ENCODE measurements at places on chromosomes 5 and 9.
A peak's percentile ranks its signal among the peaks of the same experiment; 100 is the strongest.

DNA sequence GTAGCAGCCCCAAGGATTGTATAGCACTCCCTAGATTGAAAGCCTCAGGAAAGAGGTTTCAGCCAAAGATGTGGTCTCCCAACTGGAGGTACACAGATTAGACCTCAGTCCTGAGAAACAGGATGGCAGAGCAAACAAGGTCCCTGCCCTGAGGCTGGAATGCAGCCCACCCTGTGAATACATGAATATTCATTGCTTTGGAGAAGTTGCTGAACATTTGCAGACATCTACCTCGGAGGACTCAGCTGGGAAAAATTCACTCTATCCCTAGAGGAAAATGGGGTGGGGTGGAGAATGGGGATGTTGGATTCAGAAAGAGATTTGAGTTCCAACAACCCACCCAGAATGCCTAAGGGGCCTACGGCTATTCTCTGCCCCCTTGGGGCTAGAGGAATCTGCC lies 129.4 kb downstream of the SLIT3 start:
- no peak for DNase-seq

GRCh38 chr9:73031350-73031749 lies 78.5 kb upstream of the ALDH1A1 start:
- no peak for DNase-seq

DNA sequence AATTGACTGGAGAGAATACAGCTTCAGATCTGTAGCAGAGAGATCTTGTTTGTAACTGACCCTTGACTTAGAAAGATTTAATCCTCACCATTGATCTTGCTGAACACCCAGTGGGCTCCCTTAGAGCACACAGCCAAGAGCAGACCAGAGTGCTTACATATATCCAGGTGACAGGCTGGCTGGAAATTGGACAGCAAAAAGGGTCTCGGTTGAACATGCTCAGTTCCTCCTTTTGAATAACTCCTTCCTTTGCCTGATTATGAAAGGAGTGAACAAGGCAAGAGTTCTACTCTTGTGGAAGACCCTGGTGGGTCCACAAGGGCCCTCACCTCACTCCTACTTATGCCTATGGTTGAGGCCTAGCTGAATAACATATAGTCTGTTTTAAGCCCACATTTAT lies 134.2 kb upstream of the LHFPL2 start:
- no peak for DNase-seq

DNA sequence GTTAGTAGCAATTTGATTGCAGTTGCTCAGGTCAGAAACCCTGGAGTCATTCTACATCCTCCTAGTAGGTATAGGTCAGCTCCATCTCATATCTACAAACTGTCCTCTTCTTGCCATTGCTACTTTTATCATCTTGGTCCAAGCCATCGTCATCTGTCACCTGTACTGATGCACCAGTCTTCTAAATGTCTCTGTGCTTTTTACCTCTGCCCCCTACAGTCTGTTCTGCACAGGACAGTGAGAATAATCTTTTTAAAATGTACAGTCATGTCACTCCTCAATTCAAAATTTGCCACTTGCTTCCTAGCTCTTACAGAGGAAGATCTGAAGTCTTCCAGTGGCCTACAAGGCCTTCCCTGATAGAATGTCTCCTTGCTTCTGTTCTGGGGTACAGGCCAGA lies 6.8 kb downstream of the NNT start:
- DNase-seq = peak; percentile 14

DNA sequence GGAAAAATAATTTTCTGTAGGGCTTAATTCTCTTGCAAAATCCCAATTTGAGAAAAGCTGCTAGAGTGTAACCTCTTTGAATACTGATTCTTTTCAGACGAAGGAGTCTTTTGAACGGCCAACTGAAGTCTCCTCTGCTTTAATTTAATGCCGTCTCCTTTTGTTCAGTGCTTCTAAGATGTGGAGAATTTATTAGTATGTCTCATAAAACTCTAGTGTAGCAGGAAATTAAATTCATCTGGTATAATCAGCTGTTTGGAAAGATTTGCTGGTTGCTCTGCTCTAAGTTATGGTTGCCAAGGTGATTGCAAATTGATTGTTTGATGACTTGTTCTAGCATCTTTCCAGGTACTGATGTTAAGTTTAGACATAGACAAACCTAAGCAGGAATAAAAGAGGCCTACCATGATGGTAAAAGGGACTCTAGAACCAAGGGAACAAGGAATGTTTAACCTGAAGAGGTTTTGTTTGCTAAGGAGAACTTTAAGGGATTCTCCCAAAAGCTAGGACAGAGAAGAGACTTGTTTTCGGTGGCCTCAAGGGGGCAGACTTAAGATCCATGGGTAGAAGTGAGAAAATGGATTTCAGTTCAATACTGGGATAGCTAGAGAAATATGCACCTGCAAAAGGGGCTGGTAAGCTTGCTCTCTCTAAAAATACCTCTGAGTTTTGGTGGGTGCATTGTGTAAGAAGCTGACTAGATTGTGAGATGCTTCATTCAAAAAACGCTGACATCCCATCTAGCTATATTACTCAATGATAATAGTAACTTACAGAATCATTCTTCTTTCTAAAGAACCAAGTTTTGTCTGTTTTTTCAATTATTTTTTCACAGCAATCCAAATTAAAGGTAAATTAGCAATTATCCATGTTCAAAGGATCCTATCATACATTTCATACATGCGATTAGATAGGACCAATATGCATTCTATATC lies 5.7 kb upstream of the ADRB2 start:
- no peak for DNase-seq
